ENCODE measurements at places on chromosomes 3 and 15. TPM values are rescaled to one million over a fixed set of nuclear protein-coding genes. Genes with fewer than 3 reads are reported as not detected.

Gene PIERCE2
- total RNA-seq: 0.35 TPM

Gene SPTBN5
- total RNA-seq: 1.9 TPM

Gene GUCA1C
- total RNA-seq: not detected

Gene ASB14
- total RNA-seq: not detected

Gene AHSG
- total RNA-seq: not detected

Gene C3orf80
- total RNA-seq: not detected

Data from activated naive CD4-positive, alpha-beta T cell treated with anti-CD3 and anti-CD28 coated beads, Interleukin-2, amount 10 ng/mL, durations not matched to agents 5 hours and 36 hours (primary cell).